ENCODE measurements at places on chromosomes 5 and 9.

DNA sequence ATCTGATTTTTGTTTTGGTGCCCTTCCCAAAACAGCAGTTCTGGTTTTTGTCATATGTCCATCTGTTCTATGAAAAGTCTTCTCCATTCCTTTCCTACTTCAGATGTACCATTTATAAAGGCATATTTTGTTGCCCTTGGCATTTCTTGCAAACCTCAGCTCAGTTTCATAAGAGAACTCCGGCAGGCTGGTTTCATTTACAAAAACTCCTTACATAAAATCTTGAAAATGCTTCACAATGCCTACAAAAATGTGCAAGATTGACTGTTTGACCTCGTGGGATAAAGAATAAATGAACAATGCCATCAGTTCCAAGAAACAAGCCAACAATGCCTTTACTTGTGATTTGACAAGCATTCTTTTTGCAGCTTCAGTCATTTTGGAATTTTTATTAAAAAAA is 39.1 kb upstream of the CTNNAL1 start:
- DNase-seq = no peak

DNA sequence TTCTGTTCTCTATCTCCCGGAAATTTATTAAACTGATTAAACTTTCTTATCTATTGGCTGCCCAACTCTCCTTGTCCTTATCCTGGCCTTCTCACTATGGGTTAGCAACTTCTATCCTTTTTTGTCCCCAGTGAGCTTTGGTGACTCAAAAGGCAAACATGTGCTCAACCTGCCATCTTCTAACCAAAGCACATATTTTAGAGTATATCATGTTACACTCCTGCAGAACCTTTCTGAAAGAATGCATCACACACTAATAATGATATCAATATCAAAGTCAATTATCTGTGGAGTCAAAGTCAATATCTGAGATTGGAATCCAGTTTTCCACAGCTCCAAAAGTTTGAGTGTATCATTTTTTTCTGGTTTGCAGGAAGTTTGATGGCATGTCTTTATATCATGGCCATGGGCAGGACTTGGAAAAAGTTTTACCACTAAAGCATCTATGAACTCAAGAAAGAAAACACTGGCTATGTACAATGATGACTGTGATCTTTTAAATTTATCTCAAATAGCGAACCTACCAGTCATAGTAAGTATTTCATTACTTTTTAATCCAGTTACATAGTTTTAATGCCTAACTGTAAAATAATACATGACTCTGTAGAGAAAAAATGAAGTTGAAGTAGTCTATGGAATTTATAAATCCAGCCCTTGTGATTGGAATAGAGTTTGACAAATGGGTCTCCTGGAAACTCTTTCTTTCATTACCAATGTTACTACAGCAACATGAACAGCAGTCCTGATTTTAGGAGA is 166.8 kb downstream of the DROSHA start:
- no peak for DNase-seq

DNA sequence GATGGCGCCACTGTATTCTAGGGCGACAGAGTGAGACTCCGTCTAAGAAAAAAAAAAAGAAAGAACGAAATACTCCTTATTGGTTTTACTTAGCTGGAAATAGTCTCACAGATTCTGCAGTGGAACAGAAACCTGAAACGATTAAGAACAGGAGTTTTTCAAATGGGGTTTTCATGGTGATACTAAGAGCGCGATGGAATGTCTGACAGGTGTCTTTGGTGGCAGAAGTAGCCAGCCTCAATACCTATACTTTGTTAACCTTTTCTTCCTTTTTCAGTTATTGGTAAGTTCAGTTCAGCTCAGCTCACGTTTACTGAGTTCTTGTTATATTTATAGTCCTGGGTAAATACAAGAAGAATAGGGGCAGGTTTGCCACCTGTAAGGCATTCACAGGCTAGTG is 123.9 kb downstream of the FOCAD start:
- DNase-seq = no peak

- DNase-seq = no peak
These were observed 152.7 kb upstream of the DAB2 start for GRCh38 chr5:39577529-39577928.

DNA sequence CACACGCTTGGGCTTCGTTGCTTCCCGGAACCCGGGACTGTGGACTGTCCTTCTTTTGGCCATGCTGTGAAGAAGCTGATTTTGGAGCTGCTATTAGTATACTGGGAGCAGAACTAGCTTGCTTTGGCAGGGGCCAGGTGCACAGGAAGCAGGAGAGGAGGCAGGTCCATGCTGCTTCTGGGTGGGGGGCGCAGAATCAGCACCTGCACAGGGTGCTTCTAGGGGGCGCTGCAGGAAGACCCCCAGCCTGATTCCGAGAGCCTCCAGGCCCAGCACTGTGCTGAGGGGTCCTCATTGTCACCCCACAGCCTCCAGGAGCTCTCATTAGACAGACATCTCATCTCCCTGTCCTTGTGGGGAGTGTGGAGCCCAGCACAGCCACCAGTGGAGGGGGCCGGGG is 252.6 kb upstream of the IRX4 start:
- DNase-seq = no peak

DNA sequence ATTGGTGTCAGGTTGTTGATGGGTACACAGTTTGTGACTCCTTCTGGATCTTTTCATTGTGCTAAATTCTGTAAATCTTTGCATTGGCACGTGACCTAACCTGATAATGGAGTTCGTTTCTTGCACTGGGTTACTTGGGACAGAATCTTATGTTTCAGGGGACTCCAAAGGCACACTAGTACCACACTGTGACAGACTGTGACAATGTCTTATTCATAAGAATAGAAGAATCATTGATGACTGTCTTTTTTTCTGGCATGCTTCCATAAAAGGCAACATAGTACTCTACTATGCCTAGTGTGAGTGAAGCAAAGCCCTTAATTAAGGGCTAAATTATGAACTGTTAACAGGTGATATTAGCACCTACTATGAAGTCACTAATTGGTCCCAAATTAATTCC is 35.4 kb upstream of the RICTOR start:
- DNase-seq = no peak

GRCh38 chr5:59164041-59164830 is 581.4 kb downstream of the RAB3C start:
- no peak for DNase-seq

DNA sequence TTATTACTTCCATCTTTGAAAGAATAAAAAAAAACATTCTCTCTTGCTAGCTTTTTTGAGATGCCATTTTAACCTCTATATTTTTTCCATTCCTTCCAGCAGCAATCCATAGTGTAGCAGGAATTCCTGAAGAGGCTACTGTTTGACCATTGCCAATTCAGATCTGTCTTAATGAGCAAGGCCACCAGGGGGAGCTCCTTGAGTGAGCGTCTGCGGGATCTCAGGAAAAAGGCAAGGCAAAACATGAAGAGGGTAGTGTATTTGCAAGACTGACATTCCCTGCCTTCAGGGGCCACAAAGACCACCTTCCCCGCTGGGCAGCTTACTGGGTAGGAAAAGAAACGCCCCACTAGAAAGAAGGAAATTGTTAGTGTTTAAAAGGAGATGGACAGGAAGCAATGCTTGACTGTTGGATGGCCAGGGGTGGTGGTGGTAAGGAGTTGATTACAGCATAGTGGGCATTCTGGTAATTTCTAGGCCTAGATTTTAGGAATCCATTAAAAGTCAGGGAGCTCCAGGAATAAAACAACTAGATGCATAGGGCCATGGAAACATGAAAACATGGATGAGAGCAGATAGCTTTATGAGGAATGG is 206.6 kb upstream of the HAPLN1 start:
- DNase-seq = peak; percentile 87

DNA sequence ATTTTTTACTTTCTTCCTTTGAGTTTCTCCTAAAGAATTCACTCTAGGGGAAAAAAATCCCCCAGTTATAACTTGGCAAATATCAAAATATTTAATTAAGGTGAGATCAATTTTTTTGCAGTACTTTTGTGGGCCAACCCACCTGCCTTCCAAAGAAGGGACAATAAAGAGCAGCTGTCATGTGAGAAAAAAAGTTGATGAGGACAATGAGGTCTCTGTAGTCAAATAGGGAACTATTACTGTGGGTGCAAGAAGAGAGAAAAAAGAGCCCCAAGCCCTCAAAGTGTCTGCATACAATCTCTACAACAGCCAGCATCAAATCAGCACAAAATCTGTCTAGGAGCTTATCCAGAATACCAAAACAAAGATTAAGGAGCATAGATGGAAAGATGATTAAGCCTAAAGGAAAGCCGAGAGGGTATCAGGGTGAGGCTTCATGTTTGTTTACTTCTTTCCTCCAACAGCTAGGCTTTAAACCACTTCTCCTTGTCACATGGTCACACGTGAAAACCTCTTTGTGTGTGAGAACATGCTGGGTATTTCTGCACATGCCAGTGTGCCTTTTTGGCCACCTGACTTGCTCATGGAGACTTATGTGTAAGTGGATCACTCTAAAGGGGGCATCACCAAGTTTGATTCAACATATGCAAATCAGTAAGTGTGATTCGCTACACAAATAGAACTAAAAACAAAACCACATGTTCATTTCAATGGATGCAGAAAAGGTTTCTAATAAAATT is 19.2 kb upstream of the FYB1 start:
- DNase-seq = no peak

DNA sequence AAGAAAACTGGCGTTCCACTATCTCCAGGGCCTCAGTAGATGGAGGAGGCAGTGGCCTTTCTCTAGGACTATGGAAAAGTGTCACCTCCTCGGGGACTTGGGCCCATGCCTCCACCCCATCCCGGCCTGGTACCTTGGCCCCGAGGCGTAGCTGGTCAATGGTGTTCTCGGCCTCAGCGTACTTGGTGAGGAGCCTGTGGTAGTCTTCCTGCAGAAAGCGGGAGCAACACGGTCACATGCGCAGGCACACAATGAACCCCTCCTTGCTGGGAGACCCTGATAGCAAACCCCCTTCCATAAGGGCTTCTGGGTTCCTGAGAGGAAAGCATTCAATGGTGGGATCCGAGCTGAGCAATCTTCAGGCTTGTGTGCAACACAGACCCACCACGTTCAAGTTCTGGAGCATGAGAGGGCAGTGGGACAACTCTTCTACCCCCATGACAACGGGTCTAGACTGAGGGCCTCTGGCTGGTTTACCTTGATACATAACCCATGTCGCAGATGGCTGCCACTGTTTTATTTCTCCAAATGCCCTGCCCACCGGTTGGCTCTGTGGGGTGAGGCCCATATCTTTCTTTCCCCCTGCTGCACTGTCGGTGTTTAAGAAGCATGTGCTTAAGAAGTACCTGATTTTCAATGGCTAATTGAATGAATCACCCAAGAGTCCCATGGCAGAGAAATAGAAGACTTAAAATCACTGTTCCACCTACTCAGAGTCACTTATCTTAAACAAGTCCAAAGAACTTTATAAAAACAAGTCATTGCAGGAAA is 13.6 kb downstream of the AKNA start:
- no peak for DNase-seq

DNA sequence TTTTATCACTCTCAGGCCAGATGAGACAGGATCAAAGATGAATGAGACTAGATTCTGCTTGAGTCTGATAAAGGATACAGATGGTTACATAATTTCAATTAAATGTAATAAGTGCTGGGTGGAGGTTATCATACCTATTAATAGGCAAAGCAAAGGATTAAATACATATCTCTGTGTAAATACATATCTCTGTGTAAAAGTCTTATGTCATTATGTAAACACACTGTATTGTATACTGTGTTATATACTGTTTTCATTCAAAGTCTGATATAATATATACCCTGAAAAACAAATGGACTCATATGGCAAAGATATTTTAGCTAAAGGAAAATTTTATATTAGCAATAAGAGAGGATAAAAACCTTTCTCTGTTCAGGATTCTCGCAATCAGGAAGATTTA is 605.8 kb upstream of the PTGER4 start:
- DNase-seq = no peak

GRCh38 chr5:169805527-169805934 is 168.5 kb downstream of the DOCK2 start:
- DNase-seq = peak; percentile 65

DNA sequence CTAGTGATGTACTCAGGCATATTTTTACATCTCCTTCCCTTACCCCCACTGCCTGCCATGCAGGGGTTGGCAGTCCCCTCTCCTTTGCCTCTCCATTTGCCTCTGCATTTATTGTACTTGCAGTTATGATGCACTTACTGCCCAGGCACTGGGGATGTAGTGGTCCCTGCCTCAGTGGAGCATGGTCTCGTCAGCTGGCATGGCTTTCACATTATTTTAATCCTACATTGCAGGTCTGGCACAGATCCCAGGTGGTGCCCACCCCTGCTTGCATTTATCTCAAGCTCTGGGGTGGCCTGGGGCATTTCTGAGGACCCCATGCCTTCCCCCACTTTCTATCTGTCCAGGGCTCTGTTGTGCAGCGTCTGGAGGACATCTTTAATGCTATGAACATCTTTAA is 23.2 kb upstream of the PITX1 start:
- DNase-seq = no peak

DNA sequence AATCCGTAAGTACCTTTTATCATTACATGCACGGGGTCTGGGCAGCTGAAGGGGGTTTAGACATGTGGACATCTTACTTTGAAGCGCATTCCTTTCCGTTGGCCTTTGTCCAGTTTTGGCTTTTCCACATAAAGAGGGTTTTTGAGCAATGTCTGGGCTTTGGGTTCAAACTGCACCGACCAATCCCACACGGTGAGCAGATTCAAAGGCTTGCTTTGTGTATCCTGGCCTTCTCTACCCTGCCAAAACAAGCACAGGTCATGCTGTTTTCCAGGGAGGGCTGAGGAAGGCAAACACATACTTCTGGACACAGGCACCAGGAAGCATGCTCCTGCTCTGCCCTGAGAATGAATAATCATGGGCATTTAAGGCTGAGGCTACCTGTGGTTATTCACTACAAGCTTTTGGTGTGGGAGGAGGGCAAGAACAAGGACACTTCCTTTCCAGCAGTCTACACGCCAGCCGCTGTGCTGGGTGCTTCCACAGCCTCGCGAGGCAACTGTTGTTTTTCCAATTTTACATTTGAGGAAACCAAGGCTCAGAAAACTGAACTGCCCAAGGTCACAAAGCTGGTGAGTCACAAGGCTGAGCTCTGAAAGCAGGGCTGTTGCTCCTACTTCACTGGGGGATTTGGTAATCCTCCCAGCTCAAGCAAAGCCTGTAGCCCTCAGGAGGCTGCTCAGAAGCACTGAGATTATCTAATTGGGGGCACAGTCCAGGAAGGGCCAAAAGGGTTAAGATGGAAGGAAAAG is 59.8 kb upstream of the GOLPH3 start:
- no peak for DNase-seq

GRCh38 chr9:91391412-91391811 is 29.7 kb upstream of the AUH start:
- no peak for DNase-seq

DNA sequence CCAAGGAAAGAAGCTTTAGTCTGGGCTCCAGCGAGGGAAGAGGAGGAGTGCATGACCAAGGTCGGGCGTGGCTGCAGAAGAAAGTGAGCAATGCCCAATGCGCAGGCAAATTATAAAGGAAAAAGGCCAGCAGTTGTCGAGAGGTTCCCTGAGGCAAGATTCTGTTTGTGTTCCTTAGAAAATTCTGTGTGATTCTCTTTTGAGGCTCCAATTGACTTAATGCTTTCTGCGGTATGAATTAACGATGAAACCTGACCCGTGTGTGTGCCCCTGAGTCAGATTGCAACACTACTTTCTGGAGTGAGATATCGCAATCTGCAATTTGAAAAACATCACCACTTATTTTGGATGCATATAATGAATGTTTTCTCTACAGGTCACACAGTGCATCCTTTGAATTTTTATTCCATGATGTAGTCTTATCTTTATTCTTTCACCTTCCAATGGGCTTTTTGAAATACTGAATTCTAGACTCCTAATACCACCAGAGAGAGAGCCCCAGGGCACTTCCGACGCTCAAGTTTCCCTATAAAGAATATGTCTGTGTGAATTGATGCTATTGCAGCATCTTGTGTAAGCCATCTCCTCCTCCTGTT is 117.9 kb upstream of the IL6ST start:
- DNase-seq = no peak

GRCh38 chr5:108271127-108271526 is 110.8 kb downstream of the FBXL17 start:
- no peak for DNase-seq

Measured in head of caudate nucleus (tissue), 42 donors.